H54 (cell line): ENCODE measurements at places on chromosomes 2 and 18.

DNA sequence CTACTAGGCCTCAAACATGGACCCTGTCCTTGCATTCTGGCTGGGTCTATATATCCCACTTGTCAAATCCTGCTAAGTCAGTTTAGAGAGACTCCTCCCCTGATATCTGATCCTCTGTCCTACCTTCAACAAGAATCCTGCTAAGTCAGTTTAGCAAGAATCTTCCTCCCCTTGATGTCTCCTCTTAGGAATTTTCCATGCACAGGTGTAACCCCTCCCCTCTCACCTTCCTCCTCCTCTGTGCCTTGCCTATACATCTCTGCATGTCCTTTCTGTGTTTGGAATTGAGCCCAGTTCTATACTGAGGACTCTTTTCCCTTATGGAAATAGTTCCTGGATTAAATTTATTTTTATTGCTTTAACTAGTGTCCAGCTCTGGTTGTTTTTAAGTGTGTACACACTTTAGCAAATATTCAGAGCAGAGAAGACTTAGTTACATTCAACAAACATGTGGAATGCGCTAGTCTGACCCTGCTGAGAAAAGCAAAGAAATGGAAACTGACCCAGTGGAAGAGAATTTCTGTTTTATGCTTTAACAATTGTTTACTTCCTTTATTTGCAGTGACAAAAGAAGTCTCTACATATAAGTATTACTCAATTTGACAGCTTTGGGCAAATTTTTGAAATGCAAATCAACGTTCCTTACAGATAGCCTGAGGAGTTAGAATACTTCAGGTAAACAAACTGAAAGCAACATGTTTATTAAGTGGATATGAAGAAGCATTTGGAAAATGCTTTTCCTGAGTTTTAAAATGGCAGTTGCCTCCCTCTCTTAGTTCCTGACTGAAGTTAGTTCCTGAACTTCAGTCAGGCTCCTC, 80.6 kb downstream of the RIT2 start:
- DNase-seq: no peak

DNA sequence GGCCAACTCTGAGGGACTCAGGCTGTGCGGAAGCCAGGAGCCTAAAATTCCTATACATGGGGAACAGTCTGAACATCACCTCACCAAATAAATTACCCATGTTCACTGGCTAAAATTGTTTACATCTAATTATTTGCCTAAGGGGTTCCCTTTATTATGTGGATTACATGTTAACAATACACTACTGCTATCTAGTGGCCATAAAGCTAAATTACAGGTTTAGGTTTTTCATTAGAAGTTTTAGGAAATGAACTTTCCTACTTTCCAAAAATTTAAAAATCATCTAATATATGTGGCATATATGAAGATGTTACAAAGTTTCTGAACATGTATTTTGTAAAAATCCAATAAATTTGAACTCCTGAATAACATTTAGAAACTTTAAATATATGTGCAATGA, 40.3 kb downstream of the PLA2R1 start:
- no peak for DNase-seq

- DNase-seq: no peak
Observed at GRCh38 chr2:126838716-126838985, 60.0 kb upstream of the TEX51 start.

DNA sequence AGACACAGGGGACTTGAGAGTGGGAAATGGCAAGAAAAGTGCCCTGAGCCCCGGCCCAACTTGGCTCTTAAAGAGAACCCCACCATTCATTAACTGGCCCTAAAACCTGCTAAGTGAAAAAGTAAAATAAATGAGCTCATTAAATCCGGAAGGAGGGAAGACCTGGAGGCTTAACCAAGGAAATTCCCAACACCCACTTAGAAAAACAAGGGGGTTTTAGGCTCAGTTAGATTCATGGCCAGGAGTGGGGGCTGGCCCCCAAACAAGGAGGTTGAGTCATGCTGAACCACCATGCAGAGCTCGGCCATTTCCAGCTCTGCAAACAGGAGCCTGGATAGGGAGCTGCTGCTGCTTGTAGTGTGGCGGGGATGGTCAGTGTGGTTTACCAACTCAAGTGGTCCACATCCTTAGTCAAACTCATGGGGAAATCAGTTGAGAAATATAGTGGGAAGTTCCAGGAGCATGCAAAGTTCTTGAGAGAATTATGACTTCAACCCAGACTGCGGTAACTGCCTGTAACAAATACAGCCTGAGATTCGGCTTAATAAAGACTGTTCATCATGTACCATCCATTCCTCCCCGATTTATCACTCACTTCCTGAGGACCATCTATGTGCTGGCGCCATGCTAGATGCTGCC, 39.7 kb upstream of the MRPL19 start:
- DNase-seq: no peak

DNA sequence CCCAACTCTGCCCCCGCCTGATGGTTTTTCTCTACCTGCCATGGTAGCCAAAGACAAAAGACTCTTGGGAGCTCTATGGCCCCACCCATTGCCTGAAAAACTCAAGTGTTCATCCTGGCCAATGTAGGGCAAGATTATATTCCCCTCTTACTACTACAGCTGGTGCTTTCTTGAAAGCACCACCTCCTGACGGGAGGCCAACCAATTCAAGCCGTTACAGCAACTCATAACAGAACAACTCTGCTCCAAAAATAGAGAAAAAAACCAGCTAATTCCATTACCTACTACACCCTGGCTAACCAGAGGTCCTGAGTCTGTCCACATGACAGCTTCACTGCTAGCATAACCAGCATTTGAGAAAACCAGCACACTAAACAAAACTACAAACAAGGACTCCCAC, 127.5 kb upstream of the GAREM1 start:
- DNase-seq: no peak

DNA sequence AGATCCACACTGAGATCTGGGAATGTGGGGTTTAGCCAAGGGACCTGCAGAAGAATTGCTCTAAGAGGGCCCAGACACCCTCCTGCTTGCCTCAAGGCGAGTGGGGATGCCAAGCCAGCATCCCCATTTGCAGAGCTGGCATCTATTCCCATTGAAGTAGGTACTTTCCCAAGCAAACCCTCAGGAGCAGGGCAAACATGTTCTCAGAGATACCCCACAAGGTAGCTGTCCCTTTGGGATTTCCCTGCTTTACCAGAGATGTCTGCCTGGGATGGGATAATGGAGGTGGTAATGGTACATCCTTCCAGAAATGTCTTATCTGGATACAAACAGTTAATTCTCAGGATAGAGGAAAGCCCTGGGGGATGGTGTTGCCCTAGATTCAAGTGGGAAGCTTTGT, 51.2 kb downstream of the GYPC start:
- no peak for DNase-seq

DNA sequence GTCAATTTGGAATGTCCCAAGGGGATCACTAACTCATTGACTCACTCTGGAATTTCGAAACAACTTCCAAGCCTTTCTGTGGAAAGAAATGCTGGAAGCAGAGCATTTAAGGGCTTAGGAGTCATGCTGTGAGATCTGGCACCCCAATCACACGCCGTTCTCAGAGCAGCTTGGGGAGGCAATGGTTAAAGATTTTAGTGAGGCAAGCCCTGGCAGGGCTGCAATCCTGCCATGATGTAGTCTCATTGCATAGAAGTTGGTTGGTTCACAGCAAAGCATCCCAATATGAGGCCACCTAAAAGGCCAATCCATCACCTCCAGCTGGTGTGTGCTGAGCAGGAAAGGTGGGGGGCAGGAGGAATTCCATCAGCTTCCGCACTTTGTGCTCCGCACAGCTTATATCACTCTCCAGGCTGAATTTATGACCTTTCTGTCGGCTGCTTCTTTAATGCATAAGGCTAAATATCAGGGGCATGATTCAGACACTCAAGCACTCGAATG, 1043.9 kb upstream of the POU3F3 start:
- no peak for DNase-seq

- no peak for DNase-seq
Observed at GRCh38 chr2:32902174-32902573, 44.6 kb upstream of the LTBP1 start.

- DNase-seq: no peak
Observed at GRCh38 chr18:46621871-46622270, 35.1 kb downstream of the LOXHD1 start.

DNA sequence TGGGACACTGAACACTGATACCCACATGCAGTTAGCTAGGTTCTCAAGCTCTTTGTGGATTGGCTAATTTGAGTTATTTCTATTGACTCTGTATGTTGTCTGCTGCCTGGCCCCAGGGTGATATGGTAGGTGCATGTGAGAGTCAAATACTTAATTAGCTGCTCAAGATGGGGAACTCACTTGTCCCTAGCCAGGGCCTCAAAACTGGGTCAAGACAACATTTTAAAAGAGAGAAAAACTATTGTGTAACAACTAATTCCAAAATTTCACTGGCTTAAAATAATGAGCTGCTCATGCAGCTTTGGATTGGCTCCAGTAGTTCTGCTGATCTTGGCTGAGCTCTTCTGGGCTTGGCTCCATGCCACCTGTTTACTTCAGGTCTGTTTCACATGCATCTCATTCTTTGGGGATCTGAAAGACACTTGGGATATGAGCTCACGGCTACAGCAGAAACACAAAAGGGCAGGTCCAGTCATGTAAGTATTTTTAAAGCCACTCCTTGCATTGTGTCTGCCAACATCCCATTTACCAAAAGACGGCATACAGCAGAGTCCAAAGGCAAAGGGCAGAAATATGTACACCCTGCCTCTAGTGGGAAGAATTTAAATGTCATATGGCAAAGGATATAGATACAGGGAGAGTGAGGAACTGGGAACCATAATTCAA, 716.8 kb downstream of the SUCLG1 start:
- no peak for DNase-seq

DNA sequence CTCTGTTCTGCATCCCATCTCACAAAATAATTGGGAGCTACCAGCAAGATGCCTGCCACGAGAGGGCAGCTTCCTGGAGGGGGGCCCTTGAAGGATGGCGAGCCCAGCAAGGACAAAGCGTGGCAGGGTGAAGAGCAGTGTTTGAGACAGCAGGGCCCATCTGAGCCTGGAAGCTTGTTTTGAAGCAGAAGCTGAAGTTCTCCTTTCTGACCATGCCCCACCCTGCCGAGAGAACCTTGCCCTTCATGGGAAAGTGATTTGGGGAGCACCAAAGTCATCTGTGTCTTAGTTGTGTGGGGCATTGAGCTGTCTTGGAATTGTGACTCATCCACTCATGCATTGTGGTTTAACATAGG, 216.3 kb downstream of the BCL11A start:
- DNase-seq: no peak

GRCh38 chr2:165141601-165142354, 62.1 kb downstream of the SCN3A start:
- DNase-seq: no peak

- no peak for DNase-seq
Observed at GRCh38 chr2:168705534-168706470, 96.6 kb upstream of the NOSTRIN start.

GRCh38 chr2:191363267-191363666, 118.1 kb downstream of the MYO1B start:
- DNase-seq: no peak

GRCh38 chr2:9714630-9715214, 83.9 kb upstream of the YWHAQ start:
- no peak for DNase-seq

- DNase-seq: no peak
Observed at GRCh38 chr2:112692918-112693317, 27.9 kb upstream of the NT5DC4 start.

- no peak for DNase-seq
Observed at GRCh38 chr2:10471955-10472354, 23.8 kb upstream of the ODC1 start.

DNA sequence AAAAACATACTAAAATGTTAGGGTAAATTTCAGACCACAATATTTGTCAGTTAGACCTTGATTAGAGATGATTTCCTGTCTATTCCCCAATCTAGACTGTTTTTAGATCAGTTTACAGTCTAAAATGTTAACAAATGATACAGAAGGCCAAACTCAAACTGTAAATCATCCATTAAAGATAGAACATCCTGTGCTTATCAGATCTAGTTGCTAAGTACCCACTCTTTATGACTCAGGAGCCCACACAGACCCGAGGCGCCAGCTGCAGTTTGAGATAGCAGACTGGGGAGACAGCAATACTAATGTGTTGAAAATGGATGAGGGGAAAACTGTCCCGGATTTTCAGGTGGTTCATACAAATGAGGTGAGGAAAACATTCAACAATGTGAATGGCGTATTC, 113.3 kb downstream of the SCG2 start:
- DNase-seq: no peak

DNA sequence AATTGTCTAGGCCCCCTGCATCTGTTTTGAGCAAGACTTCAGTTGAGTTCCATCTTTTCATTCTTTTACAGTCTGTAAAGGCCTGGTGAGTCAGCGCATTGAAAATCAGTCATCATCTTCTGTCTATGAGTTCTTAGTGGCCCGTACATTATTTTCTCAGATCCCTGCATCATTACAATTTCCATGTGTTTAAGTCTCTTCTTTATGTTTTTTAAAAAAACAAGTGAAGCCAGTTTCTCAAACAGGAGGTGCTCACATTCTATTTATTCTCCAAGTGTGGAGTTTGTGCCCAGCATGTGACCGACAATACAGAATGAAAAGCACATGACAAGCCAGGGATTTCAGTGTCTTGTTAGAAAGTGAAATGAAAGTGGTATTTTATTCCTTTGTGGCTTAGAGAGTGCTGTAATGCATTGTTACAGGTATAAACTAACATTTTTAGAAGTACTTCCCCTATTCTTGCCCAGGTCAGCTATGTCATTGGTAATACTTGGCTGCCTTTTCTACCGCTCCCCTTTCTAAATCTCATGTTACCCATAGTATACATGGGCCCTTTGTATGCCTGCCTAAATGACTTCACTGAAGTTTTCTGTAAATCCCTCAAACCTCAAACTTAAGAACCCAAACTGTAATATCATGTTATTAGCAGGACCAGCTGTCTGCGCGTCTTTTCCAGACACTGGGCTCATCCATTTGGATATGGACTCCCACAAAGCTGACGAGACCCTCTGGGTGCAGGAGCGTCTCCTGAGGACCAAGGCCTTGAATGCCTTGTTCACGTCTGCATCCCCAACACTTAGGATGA, 67.6 kb downstream of the FEZ2 start:
- DNase-seq: no peak

- peak; percentile 19 for DNase-seq
Observed at GRCh38 chr2:186919296-186919695, 70.3 kb upstream of the ZSWIM2 start.

- no peak for DNase-seq
Observed at GRCh38 chr2:17355608-17356329, 162.5 kb downstream of the RAD51AP2 start.

DNA sequence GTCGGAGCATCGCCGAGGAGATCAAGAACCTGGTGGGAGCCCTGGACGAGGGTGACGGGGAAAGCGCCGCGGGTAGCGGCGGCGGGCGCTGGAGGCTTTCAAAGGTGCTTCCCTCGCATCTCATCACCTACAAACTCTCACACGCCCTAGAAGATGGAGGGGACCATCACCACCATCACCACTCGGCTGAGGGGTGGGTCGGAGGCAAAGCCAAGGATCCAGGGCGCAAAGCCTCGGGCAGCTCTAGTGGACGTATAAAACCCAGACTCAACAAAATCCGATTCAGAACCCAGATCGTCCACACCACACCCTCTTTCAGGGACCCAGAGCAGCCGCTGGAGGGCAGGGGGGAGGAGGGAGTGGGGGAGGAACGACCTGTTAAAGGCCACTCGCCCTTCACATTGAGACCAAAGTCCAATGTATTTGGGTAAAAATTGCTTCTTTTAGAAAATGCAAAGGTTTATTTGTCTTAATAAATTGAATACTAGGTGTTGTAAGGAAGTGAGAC, 1.5 kb downstream of the SOWAHC start:
- no peak for DNase-seq

- no peak for DNase-seq
Observed at GRCh38 chr18:48545757-48546321, 7.0 kb downstream of the CTIF start.
